Muscle of arm (tissue), 14 donors: ENCODE measurements at places on chromosomes 16 and 17. TPM values are rescaled to one million over a fixed set of nuclear protein-coding genes. Genes with fewer than 3 reads are reported as not detected.

DNA sequence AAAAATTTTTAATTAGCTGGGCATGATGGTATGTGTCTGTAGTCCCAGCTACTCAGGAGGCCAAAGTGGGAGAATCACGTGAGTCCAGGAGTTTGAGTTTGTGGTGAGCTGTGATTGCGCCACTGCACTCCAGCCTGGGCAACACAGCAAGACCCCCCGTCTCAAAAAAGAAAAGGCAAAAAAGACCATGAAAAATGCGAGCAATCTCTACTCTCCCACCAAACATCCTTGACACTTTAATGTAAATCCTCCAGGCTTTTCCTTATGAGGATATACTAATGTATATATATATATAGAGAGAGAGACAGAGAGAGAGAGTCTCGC lies 28.1 kb downstream of the MMP15 start:
- no peak for DNase-seq

DNA sequence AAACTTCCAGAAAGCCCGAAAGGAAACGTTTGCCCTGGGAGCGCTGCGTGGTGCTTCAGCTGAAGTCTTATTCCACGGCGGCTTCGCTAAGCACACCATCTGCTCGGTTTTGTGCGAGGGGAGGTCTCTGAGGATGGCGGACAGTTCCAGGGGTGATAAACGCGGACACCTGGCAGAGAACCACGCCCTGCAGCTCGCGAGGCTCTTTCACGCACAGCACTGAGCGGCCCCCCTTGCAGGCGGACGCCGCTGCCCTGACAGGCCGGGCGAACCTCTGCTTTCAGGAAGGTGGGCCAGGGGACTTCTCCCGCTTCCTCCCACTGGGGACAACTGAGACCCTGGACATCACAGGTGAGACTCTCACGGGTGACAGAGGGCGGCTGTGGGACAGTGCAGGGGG lies 3.7 kb downstream of the MVD start:
- DNase-seq = no peak

DNA sequence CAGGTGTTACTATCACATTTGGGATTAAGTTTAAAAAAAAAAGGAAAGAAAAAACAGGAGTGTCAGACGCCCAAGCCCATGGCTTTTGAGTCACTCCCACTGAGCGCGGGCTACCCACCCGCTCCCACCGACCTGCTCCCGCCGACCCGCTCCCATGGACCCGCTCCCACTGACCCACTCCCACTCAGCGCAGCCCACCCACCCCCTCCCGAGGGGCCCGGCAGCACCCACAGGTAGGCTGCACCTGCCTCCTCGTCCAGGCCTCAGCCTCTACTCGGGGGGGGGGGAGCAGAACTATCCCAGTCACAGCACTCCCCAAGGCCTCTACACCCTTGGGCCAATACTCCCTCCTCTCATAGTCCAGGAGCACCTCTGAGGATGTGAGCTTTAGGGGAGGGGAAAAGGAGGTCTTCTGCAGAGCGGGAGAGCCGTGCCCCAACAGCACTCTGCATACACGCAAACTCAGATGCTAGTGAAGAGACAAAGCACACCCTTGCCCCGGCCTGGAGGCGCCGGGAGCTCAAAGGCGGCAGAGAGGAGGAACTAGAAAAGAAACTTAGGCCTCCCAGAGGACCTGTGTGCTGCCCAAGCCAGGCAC lies 2.9 kb downstream of the CLUH start:
- no peak for DNase-seq

The PIK3R5 gene
- 1.2 TPM for polyA plus RNA-seq

GRCh38 chr16:66164581-66165247 lies 201.8 kb upstream of the CDH5 start:
- no peak for DNase-seq

DNA sequence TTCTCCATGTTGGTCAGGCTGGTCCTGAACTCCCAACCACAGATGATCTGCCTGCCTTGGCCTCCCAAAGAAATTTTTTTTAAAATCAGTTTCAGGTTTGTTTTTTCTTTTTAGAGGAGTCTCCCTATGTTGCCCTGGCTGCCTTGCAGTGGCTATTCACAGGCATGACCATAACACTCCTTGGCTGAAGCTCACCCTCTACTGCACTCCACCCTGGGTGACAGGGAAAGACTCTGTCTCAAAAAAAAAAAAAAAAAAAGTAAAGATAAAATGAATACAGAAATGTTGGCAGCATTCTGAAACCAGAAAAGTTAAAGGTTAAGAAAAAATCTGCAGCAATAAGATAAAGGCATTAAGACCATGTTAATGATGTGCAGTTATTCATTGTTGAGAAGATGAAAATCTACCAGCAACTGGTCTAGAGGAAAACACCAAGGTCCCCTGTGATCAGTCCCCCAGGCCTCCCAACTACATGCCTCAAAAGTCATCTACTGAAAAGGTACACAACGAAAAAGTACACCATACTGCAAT lies 15.1 kb downstream of the YWHAE start:
- no peak for DNase-seq

The IRF8 gene
- polyA plus RNA-seq = 6.4 TPM

- no peak for DNase-seq
These were observed 36.1 kb downstream of the NOG start for GRCh38 chr17:56629531-56630075.

The CDRT15 gene
- polyA plus RNA-seq = 0.36 TPM

The HSPB9 gene
- 0.28 TPM for polyA plus RNA-seq

GRCh38 chr17:46854948-46855347 lies 3.6 kb downstream of the WNT9B start:
- no peak for DNase-seq

DNA sequence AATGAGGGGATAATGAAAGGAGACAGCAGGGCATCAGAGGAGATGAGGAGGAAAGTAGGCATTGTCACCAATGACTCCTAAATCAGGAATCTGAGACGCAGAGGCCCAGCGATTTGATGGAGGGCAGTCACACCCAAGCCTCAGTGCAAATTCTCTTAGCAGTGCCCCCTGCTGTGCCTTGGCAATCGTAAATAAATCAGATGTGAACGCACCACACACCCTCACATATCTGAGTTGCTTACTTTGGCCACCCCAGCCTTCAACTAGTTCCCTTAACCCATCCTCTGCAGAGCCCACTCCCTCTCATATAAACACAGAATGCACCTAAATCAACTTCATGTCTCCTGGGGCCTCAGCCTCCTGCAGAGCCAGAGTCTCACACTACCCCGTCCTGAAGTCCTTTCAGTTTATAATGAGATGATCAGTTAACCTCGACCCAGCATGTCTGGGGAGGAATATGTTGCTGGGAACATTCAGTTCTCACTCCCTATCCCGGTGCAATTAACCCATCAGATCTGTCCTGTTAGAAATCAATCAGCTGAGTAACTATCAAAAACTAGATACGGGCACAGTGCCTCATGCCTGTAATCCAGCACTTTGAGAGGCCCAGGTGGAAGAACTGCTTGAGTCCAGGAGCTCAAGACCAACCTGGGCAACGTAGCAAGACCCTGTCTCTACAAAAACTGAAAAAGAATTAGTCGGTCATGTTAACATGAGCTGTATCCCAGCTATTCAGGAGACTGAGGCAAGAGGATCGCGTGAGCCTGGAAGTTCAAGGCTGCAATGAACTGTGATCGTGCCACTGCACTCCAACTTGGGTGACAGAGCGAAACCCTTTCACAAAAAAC lies 78.4 kb downstream of the SLC39A11 start:
- no peak for DNase-seq

DNA sequence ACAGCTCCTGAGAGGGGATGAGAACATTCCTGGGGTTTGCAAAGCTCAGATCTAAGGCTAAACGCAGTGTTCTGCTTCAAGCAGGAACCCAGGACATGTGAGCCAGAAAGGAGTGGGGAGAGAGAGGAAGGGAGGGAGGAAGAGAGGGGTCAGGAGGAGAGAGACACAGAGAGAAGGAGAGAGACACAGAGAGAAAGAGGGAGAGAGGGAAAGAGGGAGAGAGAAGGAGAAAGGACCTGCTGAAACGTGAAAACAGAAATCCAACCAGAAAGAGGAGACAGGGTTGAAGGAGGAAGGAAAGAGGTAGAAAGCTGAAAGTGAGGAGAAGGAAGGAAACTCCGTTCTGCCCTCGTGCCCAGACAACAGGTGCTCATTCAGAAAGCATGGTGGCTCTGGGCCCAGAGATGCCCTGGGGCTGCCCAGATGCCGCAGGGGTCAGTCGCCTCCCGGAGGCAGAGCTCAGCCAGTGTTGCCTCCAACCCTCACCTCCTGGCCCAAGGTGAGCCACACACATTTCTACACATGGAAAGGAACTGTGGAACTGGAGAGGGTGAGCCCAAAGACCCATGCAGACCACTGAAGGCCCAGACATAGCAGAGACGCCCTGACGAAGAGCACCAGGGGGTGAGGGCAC lies 49.0 kb upstream of the ENPP7 start:
- DNase-seq = no peak

The GPT2 gene
- polyA plus RNA-seq = 22.1 TPM

The LPO gene
- polyA plus RNA-seq = not detected

- no peak for DNase-seq
These were observed 131.4 kb downstream of the HS3ST2 start for GRCh38 chr16:22945361-22945760.

DNA sequence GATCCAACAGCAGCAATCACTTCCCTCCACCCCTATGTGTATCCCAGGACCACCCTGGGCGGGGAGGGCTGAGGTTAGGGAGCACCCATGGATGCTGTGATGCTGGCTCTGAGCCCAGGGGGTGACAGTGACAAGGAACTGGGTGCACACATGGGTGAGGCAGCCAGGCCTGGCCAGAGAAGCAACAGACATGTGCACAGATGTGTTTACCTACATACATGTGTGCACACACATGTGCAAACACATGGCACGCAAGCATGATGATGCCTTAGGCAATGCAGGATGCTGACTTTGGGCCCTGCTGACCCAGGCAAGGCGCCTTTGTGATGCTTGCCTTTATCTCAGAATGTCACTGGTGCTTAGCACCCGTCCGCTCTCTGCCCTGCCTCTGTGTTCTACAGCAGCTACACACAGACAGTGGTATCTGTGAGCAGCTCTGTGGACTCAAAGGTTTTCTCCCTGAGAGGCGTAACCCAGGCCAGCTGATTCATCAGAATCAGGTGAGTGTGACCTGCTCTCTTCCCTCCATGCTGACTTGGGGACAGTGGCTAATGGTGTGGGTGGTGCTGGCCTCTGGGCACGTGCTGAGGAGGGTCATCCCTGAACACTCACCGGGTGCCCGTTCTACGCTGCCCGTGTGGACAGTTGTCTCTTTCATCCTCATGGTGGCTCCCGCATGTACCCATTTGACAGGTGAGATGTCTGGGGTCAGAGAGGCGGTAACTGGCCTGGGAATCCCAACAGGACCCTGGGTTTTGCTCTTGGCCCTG lies 38.5 kb upstream of the KSR1 start:
- DNase-seq = no peak

GRCh38 chr17:604765-605164 lies 109.9 kb downstream of the VPS53 start:
- no peak for DNase-seq

DNA sequence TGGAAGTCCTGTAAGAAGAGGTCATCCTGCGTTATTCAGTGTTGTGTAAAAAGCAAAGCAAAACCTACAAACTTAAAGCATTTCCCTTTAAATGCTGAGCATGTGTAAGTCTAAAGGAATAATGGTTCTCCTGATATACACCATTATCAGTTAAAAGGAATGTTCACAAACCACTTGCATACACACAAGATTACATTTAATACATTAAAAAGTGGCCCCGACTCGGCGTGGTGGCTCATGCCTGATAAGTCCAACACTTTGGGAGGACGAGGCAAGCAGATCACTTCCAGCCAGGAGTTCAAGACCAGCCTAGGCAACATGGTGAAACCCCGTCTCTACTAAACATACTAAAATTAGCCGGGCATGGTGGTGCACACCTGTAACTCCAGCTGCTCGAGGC lies 30.5 kb downstream of the CPPED1 start:
- no peak for DNase-seq

- DNase-seq = no peak
These were observed 42.1 kb upstream of the SSTR5 start for GRCh38 chr16:1030473-1030901.
